ENCODE measurements at places on chromosomes 2 and 18.

DNA sequence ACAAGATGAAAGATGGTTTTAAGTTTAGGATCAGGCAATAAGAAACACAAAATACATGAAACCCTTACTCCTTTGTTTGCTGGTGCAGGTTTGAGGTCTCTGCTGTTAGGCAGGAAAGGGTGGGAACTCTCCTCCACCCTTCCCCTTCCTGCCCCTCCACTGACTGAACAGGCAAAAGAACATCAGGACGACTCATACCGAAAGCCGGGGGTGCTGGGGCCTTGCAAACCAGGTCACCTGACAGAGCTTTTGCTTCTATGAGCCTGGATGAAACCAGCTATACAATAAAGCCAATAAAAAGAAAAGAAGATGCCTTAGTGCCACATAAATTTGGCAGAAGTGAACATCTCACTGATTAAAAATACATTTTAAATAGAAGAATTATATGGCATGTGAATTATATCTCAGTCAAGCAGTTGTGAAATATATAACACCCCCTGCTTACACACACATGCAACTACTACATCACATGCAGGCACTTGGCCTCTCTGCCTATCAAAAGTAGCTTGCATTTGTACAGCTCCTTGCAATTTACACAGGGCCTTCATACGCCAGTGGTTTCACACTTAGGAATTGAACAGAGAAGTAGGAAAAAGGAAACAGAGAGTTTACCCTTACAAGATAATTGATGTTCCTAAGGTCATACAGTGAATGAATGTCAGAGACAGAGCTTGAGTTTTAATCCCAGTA, 215.1 kb upstream of the TRIB2 start:
- peak; percentile 50 for DNase-seq

- DNase-seq = no peak
Observed at GRCh38 chr2:88429929-88430328, 22.6 kb downstream of the FOXI3 start.

DNA sequence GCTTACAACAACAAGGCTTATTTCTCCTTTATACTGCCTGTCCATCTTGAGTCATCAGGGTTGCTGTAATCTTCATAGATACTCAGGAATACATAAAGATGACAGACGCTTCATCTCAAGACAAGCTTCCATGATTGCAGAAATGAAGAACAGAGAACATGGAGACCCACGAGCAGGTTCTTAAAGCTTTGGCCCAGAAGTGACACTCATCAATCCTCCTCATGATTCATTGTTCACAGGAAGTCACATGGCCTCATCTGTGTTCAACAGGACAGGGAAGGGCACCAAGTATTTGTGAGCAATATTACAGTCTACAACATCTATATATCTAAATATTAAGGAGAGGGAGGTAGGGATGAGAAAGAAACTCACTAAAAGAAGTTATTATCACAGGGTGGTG, 36.5 kb upstream of the PGAP1 start:
- no peak for DNase-seq

GRCh38 chr18:26685438-26686157, 137.2 kb upstream of the KCTD1 start:
- DNase-seq = peak; percentile 28

- no peak for DNase-seq
Observed at GRCh38 chr18:11047156-11047555, 102.2 kb downstream of the PIEZO2 start.

- DNase-seq = no peak
Observed at GRCh38 chr18:32974421-32975162, 201.8 kb upstream of the KLHL14 start.

DNA sequence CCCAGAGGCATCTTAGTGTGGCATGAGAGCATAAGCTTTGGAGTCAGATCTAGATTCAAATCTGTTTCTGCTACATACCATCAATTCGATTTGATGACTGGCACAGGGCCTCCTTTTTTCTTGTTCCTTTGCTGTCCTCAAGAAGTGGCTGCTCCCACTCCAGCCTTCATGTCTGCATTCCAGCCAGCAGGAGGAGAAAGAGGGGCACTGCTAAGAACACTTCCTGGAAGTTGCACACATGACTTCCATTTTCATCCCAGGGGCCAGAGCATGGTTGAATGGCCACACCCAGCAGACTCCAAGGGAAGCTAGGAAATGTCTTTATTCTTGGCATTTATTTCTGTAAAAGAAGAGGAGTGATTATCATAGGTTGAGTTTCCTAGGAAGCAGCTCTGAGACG, 50.4 kb downstream of the EML6 start:
- DNase-seq = peak; percentile 52

DNA sequence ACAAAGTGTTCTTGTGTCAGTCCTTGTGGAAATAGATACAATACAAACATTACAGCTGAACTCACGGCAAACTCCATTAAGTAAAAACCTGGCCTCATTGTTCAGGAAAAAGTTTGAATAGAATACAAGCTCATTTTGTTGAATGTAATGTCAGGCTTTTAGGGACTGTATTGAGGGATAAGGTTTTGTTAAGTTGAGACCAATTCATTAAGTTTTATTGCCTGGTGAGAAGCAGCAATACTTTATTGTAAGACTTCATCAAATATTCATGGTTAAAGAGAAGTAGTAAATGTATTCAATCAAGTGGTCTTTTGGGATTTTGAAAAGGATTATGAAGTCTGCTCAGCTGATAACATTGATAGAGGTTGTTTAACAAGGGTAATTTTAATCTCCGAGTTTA, 35.4 kb upstream of the METAP1D start:
- DNase-seq = no peak

DNA sequence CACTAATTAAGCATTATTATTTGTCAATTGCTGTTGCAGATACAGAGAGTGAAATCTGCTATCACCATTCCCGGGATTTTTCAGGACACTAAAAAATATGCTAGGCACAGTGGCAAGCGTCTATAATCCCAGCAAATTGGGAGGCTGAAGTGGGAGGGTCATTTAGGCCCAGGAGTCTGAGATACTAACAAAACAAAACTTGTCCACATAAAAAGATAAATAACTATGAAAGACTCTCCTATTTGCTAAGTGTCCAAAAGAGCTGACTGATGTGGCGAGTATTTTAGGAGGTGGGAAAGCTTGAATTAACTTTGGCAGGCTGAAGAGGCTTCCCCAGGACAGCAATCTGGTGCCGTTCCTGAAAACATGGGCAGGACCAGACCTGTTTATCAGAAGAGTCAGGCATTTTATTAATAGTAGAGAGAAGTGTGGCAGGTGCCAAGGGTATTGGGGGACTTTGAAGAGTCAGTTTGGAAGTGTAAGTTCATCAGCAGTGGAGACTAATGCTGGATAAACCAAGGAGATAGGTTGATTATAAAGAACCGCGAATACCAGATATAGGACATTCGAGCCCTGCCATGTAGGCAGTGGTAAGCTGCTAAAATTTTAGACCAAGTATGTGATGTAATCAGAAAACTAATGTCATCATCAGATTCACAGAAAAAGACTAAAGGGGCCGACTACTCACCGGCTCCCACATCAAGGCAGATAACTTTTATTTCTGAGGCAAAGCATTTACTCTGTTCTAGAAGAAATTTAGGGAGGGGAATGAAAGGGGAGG, 201.8 kb downstream of the EPHA4 start:
- no peak for DNase-seq

DNA sequence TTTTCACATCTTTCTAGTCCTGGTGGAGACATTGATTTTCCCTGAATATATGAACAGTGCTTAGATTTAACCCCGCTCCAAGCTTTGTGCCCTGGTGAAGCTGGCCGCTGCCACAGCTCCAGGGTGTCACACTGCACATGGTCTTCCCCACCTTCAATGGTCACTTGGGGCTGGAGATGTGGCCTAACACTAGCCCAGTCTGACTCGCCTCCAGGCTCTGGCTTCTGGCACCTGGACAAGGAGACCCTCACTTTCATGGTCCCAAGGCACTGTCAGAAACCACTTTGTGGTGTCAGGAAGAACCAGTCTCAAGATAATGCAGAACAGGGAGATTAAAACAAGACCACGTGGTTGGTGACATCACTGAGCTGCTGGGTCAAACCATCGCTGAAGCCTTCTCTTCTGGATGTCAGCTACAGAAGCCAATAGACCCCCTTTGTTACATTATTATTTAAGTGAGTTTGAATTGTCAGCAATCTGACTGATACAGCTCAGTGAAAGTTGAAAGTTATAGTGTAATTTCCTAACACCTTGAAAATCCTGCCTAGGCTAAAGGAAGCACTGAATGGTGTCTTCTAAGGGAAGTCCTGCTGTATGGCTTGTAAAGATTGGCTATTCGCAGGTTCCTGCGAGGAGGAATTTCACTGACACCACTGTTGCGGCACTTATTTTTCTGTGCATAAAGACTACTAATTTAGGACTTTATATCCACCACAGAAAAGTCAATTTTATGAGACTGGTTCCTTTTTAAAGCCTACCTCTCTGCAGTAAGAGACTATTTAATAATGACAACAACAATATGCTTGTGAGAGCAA, 55.0 kb upstream of the CTDP1 start:
- DNase-seq = no peak

DNA sequence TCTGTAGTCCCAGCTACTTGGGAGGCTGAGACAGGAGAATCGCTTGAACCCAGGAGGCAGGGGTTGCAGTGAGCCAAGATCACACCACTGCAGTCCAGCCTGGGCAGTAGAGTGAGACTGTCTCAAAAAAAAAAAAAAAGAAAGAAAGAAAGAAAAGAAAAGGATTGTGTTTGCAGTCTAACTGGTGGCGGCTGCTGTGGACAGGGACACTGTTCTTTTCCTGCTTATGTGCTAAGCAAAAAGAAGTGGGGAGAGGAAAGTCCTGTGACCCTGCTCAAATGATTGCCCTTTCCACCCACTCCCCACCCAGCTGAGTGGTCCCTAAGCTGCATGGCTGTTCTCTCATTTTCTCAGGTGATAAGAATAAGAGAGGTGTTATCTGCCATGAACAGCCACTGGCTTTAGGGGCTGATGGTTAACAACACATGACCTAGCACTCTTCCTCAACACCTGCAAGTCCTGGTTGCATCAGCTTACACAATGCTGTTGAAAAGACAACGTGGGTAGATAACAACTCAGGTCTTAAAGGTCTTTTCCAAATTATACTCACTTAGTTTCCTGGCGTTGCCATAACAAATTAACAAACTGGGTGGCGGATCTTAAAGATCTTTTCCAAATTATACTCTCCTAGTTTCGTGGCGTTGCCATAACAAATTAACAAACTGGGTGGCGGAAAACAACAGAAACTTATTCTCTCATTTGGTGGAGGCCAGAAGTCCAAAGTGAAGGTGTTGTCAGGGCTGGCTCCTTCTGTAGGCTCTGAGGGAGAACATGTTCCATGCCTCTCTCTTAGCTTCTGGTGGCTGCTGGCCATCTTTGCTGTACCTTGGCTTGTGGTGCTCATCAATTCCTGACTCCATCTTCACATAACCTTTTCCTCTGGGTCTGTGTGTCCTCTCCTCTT, 90.3 kb upstream of the RTN4 start:
- no peak for DNase-seq

- DNase-seq = no peak
Observed at GRCh38 chr18:10477863-10478260, 23.4 kb downstream of the APCDD1 start.

DNA sequence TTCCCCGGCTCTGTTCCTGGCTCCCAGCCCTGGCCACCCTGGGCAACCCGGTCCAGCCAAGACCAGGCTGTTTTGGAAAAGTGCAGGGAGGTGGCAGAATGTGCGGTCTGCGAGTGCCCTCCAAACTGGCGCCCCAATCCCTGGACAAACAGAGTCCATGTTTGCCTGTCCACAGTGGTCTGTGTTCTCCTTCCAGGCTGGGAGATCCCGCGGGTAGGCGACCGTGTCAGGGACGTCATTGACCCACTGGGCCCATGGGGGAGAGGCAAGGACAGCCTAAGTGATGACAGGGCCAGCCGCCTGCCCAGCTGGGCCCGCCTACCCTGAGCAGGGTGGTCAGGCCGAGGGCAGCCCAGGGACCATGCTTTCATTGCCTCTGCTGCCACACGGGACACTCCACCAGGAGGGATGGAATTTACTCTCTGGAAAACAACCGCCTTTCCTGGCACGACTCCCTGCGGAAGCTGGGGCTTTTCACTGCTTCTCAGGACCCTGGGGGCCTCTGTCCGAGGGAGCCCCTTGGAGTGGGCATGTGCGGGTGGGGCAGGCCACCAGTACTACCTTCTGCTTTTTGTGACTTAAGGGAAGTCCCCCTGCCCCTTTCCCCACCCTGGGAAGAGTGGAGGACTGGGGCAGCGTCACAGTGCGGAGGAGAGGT, 20.1 kb downstream of the CYP26B1 start:
- no peak for DNase-seq

DNA sequence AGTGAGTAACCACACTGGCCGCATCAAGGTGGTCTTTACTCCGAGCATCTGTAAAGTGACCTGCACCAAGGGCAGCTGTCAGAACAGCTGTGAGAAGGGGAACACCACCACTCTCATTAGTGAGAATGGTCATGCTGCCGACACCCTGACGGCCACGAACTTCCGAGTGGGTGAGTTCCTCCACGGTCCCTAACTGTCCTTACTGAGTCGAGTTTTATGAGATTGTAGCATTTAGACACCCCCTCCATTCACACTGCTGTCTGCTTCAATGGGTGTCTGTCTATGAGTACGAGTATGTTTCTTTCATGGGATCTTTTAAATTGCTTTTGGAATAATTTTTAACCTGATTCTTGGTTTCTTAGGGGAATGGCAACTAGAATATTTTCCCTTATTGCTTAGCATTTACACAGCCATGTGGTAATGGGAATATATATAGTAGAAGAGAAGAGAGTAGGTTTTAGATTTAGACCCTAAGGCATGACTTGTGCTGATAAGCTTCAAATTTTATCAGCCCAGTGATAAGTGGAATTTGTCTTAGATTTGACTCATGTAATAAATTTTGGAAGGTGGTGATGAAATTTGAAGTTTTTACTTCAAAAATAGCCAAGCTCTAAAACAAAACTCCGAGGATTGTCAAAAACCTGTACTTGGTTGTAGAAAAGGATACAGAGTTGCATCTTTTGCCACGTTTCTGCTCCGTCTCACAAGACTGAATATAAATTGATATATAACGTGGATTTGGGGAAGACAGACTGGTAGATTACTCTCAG, 188.2 kb downstream of the LTBP1 start:
- peak; percentile 15 for DNase-seq

DNA sequence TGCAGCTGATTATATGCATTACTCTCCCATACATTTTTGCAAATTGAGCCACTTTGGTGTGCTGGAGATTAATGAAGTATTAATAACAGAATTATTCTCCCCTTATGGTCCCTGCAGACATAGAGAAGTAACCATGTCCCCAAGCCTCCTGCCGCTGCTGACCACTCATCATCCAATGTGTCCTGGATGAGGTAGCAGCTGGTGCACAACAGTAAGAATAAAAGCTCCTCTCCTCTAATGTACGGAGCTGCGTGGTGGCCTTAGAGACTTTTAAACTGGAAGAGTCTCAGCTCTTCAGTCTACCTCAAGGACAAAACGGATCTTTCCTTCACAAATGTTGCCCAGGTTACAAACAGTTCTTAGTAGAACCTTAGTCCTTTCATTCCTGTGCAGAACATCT, 37.7 kb downstream of the TPO start:
- DNase-seq = no peak

Measured in SK-MEL-5 (cell line).